ENCODE measurements at places on chromosomes 12 and 14.
A peak's percentile ranks its signal among the peaks of the same experiment; 100 is the strongest.

- DNase-seq, result no peak
- no peak overlapping the region for H3K27ac ChIP-seq
Observed at GRCh38 chr12:100919116-100919515, 124.5 kb downstream of the ANO4 start.

DNA sequence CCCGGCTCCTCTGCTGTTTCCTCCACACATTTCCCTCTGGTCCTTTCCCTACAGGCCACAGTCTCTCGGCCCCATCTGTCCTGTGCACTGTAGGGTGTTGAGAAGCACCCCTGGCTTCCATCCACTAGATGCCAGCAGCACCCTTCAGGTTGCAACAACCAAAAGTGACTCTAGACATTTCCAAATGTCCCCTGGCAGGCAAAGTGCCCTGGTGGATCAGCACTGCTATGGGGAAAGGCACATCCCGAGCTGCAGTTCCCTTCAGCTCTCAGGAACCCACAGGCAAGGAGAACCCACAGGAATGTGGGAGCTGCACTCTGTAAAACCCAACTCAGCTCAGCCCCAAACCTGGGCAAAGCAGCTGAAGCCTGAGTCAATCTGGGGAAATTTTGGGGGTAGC lies 77.0 kb downstream of the RBM19 start:
- H3K4me1 ChIP-seq, result no peaks in the 10 kb centered on the region
- no peak overlapping the region for H3K4me3 ChIP-seq
- no peaks in the 10 kb centered on the region for H3K36me3 ChIP-seq

GRCh38 chr12:57548488-57548887 lies 1.4 kb upstream of the KIF5A start:
- H3K27me3 ChIP-seq, result peaks cover 50% of the 10 kb centered on the region
- DNase-seq, result no peak
- peaks cover 51% of the 10 kb centered on the region for H3K4me1 ChIP-seq
- H3K36me3 ChIP-seq, result peaks cover 16% of the 10 kb centered on the region
- H3K27ac ChIP-seq, result no peak overlapping the region

- peaks cover 5% of the 10 kb centered on the region for H3K4me1 ChIP-seq
- no peak overlapping the region for H3K4me3 ChIP-seq
- DNase-seq, result peak; percentile 58
- H3K27me3 ChIP-seq, result peaks cover 44% of the 10 kb centered on the region
Observed at GRCh38 chr12:132218915-132219314, 74.7 kb downstream of the NOC4L start.

Measured in activated naive CD4-positive, alpha-beta T cell treated with anti-CD3 and anti-CD28 coated beads, Interleukin-2, amount 10 ng/mL, durations not matched to agents 7 days and 5 days (primary cell).